Activated naive CD4-positive, alpha-beta T cell treated with Interleukin-2 at 50 U/mL for 16 hours (primary cell): ENCODE measurements at places on chromosomes 2 and 18.

- DNase-seq, result no peak
Measured at GRCh38 chr2:80706951-80707350, 402.4 kb upstream of the LRRTM1 start.

DNA sequence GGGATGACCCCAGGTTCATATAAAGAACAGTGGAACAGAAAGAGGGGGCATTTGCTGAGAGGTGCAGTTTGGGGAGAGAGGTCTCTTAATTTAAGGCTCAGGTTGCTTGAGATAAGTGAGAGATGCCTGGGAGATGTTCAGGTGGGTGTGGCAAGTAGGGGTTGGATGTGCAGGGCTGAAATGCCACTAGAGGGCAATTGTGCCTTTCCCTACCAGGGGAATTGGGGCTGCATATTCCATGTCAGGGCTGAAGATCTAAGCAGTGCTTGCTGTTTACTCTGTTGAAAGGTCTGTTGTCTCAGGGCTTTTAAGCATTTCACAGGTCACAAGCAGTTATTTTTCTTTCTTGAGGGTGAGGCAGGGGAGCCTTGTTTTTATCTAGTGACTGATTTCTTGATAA is 7.8 kb downstream of the CCDC85A start:
- no peak for DNase-seq

- no peak for DNase-seq
Measured at GRCh38 chr18:69383186-69383585, 17.5 kb upstream of the DOK6 start.

DNA sequence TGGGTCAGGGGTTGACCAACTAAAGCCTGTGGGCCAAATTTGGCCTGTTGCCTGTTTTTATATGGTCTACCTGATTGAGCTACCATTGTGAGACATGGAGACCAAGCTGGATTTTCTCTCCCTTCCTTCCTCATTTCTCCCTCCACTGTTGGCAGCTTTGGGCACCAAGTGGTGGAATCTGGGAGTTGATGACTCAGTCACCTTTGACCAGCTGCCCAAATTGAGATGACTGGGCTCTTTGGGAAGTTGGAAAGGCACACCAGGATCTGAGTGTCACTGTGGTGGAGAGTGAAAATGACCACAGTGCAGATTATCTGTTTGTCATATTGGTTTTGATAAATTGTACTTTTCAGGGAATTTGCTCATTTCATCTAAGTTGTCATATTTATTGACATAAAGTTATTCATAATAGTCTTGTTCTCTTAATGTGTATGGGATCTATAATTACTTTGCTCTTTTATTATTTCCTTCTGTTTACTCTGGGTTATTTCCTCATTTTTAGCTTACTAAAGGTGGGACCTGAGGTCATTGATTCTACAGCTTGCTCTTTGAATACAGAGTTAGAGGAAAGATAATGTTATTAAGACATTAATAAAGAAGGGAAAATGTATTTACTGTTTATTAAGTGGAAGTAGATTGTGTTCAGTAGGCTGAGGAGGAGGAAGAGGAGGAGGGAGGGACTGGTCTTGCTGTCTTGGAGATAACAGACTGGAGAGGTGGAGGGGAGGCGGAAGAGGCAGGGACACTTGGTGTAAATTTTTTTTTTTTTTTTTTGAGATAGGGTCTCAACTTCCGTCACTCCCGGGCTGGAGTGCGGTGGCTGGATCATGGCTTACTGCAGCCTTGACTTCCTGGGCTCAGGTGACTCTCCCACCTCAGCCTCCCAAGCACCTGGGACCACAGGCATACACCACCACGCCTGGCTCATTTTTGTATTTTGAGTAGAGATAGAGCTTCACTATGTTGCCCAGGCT is 31.8 kb downstream of the AGFG1 start:
- no peak for DNase-seq

GRCh38 chr2:234243871-234244565 is 193.5 kb downstream of the SPP2 start:
- DNase-seq, result no peak

DNA sequence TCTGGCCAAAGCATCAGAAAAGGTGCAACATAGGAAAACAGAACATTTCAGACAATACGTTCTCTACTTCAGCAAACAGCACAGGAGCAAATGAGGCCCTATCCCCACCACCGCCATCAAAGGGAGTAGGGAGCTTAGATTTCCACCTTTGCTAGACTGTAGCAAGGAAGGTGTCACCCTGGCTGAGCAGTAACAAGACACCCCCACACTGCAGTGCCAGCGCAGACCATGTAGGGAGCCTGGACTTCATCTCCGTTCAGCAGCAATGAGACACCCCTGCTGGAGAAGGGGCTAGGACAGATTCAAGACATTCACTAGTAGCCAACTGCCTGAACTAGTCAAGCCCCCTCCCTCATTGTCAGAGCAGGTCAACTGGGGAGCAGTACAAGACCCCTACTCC is 160.1 kb upstream of the CBLN2 start:
- DNase-seq, result no peak

GRCh38 chr2:7377916-7378569 is 460.8 kb downstream of the RNF144A start:
- no peak for DNase-seq

DNA sequence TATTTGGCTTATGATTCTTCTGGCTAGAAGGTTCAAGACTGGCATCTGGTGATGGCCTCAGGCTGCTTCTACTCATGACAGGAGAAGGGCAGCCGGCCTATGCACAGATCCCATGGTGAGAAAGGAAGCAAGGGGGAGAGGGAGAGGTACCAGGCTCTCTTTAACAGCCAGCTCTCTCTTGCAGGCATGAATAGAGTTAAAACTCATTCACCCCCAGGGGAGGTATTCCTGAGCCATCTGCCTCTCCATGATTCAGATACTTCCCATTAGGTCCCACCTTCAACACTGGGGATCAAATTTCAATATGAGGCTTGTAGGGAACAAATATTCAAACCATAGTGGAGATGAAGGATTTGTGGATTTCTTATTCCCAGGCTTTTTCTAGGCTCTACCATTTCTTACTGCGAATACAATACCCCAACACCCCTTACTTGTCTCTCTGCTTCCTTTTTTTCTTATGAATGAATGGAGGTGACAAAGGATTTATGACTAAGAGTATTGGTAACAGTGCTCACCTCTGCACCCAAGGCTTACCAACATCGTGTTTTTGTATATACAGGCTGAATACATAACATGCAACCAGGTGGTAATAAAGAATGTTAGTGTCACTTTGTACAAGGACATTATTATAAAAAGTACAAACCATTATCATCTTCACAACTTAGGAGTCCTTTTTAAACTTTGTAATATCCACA is 454.6 kb upstream of the TRIB2 start:
- no peak for DNase-seq

GRCh38 chr2:128662051-128662471 is 343.4 kb upstream of the HS6ST1 start:
- no peak for DNase-seq
